CD4-positive, alpha-beta T cell (primary cell): ENCODE measurements at places on chromosomes 11 and 22.
A peak's percentile ranks its signal among the peaks of the same experiment; 100 is the strongest.

GRCh38 chr11:119726585-119727522, 2.1 kb downstream of the NECTIN1 start:
- DNase-seq, result no peak

GRCh38 chr11:133953999-133954398, 2.8 kb downstream of the IGSF9B start:
- no peak for DNase-seq

- no peak for DNase-seq
Measured at GRCh38 chr11:75896843-75897419, 81.9 kb downstream of the UVRAG start.

GRCh38 chr11:14370496-14370895, 11.5 kb upstream of the RRAS2 start:
- no peak for DNase-seq

DNA sequence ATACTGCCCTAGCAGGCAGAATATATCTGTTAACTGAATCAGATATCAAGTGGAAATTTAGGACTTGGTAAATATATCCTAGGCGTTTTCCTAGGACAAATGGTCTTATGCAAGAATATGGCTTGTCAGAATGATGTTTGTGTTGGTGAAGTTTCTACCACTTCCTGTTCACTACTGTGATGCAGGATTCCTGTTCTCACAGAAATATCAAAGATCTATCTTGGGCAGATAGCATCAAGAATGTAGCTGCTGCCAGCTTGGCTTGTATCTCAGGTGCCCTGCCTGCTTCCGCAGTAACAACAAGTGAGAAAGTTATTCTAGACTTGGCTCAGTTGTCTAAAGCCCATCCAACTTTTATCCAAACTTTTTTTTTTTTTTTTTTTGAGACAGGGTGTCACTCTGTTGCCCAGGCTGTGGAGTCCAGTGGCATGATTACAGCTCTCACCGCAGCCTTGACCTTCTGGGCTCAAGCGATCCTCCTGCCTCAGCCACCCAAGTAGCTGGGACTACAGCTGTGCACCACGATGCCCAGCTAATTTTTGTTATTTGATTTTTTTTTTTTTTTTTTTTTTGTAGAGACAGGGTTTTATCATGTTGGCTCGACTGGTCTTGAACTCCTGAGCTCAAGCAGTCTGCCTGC, 61.3 kb downstream of the PPME1 start:
- peak; percentile 54 for DNase-seq

DNA sequence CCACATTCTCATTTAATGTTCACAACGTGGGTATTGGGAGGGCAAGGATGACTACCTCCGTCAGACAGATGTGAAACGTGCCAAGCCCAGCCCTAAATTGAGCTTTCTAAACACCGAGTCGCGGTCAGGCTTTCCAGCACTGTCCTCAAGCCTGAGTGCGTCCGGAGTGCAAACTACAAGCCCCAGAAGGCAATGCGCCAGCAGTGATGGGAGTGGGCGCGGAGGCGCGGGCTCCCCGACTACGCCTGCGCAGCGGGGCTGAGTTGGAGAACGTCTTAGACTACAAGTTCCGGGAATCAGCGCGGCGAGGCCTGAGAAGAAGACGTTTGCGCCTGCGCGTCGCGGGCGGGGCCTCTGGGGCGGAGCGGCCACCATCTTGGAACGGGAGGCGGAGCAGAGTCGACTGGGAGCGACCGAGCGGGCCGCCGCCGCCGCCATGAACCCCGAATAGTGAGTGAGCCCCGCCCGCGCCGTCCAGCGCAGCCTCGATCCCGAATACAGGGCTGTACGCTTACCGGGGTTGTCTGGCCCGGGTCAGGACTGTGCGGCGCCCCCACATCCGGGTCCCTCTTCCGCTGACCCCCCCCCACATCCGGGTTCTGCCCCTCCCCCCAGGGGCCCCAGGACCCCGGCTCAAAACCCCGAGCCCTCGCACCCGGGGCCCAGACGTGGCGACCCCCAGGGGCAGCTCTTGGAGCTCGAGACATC, at the start of gene RAB1B:
RAB1B (plus strand) TSS at position 396 of the 708 bp plus-strand sequence; CDS start at position 437, 41 bp downstream.
- peak; percentile 100 for DNase-seq

DNA sequence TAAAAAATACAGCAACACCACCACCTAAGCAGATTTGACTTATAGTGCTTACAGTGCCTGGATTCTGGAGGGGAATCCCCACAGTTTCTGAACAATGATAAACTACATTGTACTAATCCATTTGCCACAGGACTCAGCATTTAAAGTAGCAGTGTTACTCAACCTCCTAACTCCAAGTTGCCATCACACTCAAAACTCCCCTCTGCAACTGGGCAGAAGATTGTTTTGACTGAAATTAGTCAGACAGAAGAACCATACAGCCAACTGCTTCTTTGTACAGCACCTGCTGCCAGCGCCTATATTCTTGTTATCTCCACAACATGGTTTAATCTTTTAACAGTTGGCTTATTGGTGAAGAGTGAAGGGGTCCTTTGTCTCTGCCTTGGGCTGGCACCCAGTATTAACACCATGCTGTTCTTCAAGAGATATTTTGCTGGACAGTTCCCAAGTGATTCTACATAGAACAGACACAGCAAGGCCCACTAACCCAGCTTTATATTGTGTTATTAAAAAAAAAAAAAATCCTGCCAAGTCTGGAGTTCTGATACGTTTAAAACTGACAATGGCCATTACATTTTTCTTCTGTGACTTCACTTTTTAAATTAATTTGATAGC, 273.2 kb downstream of the DCDC1 start:
- no peak for DNase-seq

GRCh38 chr22:27598792-27599191, 202.8 kb downstream of the MN1 start:
- no peak for DNase-seq

GRCh38 chr22:29717789-29718188, 2.0 kb upstream of the CABP7 start:
- no peak for DNase-seq

DNA sequence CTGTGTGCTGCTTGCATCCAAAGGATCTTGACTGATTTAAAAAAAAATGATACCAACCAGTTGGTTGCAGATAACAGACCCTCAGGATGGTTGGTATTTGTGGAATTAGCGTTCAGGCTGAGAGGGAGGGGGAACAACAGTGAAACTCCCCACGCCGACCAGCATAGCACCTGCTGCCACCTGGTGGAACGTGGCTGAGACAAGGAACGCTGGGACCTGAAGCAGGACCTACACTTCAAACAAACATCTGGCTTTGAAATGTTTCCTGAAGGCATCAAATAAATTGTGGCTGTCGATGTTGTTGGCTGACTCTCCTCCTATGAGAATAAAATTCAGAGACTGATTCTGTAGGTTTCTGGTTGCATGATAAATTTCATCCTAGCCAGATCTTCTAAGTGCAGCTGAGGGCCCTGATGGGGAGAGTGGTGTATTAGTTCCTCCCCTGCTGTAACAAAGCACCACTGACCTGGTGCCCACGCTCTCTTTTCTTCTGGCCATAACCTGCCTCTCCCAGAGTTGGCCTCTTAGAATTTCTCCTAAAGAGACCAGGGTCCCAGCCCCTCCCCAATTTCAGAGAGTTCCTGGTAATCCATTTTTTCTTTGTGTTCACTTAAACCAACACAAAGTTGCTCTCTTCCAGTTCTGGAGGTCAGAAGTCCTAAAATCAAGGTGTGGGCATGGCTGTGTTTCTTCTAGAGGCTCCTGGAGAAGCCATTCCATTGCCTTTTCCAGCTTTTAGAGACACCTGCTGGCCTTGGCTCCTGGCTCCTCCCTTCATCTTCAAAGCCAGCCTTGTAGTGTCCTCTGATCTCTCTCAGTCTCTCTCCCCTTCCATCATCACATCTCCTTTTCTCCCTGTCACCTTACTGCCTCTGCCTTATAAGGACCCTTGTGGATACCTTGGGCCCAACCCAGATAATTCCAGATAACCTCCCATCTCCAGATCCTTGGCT, 17.3 kb downstream of the APOL2 start:
- peak; percentile 27 for DNase-seq

GRCh38 chr11:62554387-62555167, 8.0 kb upstream of the AHNAK start:
- DNase-seq, result no peak

- no peak for DNase-seq
Measured at GRCh38 chr11:123608371-123608770, 46.1 kb downstream of the SCN3B start.

DNA sequence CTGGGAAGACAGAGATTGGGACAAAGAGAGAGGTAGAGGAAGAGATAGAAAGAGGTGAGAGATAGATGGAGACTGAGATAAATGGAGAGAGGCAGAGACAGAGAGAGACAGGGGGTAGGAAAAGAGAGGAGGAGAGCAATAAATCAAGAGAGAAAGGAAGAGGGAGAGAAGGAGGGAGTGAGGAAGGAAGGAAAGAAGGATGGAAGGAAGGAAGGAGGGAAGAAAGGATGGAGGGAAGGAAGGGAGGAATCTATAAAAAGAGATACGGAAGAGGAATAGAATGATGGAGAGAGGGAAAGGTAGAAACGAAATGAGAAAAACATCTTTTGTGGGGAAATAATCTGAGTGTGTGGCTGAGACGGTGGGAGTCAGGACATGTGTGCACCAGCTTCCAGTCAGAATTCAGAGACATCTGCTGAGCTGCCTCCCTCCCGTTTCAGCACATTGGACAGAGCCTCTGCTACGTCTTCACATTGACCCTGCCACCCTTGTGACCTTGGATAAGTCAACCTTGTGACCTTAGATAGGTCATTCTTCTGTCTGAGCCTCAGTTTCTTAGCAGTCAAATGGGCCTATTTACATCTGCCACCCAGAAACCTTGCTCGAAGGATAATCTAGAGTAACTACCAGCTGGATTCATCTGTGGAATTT, 417.8 kb downstream of the MIAT start:
- no peak for DNase-seq
